EL (cell line): ENCODE measurements at places on chromosomes 5 and 9.

- no peak for DNase-seq
Observed at GRCh38 chr5:14457476-14457875, 124.1 kb upstream of the OTULINL start.

GRCh38 chr9:137580954-137581322, 2.2 kb upstream of the DPH7 start:
- DNase-seq = no peak

- DNase-seq = no peak
Observed at GRCh38 chr9:135617538-135617900, 21.8 kb downstream of the GLT6D1 start.

- no peak for DNase-seq
Observed at GRCh38 chr5:59767211-59767605, 126.3 kb downstream of the PDE4D start.

GRCh38 chr9:125142560-125143376, 560 bp downstream of the SCAI start:
- no peak for DNase-seq

DNA sequence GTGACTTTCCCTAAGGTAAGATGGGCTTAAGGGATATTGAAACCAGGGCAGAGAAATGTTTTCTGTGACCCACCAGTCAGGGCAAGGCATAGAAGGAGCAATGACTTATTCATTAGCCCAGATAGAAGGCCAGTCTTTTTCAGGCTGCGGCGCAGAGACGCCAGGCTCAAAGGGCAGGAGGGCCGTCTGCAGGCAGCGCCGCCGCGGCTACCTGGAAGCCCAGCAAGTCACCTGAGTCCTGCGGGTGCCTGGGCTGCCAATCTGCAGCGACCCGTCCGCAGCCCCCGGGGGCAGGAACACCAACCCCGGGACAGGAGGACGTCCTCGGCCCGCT, 322 bp upstream of the SH3GL2 start:
- DNase-seq = no peak

- DNase-seq = no peak
Observed at GRCh38 chr5:54634089-54634488, 116.5 kb downstream of the SNX18 start.

DNA sequence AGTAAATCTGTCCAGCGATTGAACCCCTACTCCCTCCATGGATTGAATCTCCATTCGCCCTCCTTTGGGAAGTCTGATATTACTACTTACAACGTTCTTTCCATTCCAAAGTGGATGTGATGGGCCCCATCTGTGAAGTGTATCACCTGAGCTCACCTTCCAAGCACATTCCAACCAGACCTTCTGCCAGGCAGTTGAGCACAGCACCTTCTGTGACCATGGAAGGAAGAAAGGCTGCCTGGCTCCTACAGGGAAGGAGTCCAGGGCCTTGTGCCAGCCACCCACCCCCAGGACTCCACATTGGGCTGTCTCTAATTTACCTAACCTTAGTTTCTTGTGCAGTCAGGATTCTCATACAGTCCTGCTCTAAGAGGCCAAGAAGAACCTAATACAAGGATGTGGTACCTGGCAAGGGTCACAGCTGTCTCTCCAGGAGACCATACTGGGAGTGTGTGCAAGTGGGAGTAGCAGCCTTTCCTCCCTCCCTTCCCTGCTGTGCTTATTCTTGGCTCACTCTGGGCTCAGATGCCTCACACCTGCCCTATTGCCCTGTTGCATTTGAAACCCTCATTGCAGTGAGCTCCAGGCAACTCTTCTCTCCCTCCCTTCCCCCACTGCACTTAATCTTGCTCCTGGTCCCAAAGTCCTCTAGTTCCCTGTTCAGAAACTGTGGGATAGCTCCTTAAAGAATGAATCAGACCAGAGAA, 116.1 kb downstream of the NRG2 start:
- DNase-seq = no peak

DNA sequence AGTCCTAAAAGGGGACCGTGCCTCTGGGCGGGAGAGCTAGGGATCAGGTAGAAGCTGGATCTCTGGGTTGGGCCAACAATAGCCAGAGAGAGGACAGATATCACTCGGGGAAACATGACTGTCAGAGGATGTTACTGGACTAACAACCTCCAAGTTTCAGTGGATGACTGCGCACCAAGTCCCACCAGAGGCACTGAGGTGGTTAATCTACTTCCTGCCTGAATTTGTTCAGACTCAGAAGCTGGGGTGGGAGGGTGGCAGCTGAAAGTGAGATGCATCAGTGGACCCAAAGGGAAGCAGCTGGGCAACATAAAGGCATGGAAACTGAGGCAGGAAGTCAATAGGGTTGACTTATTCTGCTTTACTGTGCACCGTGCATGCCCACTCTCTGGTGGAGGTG, 130.1 kb upstream of the SLC44A1 start:
- no peak for DNase-seq

DNA sequence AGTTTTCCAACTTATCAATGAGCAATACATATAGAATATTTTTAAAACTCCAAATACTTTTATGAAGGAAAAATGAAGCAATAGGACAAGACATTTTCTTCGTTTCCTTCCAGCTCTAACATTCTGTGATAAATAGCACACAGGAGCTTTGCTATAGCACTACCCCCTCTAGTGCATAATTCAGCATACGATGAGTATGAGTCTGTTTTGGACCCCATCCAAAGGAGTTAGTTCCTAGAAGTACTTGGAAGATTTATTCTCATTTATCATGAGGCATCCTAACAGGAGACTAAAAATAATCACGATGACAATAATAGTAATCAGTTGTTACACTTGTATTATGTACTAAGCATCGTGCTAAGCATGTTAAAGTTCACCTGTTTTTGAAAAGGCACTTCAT, 1061.3 kb upstream of the DMAC1 start:
- DNase-seq = no peak

DNA sequence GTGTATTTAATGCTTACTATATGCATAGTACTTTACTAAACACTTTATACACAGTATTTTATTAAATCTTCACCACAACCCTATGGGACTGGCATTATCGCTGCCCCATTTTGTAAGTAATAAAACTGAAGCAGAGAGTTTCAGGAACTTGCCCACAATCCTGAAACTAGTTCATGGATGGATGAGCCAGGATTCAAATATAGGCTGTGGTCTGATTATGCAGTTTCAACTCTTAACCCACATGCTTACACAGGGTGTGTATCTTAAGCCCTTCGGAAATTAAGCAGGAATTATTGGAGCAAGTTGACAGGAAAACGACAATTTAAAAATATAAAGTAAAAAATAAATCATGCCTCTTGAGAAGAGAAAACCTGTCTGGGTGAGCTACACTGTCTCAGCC, 109.0 kb downstream of the ATP10B start:
- no peak for DNase-seq

- no peak for DNase-seq
Observed at GRCh38 chr9:72681283-72681630, 159.8 kb downstream of the TMC1 start.

- no peak for DNase-seq
Observed at GRCh38 chr5:170503990-170504596, at the start of gene KCNIP1. Gene KCNIP1 (plus strand): TSS chr5:170504020.

GRCh38 chr5:118544887-118545449, 443.4 kb downstream of the DTWD2 start:
- no peak for DNase-seq

- DNase-seq = peak; percentile 76
Observed at GRCh38 chr9:107422189-107423185, 67.1 kb downstream of the KLF4 start.

- no peak for DNase-seq
Observed at GRCh38 chr9:7287065-7287464, 512.5 kb downstream of the DMAC1 start.

DNA sequence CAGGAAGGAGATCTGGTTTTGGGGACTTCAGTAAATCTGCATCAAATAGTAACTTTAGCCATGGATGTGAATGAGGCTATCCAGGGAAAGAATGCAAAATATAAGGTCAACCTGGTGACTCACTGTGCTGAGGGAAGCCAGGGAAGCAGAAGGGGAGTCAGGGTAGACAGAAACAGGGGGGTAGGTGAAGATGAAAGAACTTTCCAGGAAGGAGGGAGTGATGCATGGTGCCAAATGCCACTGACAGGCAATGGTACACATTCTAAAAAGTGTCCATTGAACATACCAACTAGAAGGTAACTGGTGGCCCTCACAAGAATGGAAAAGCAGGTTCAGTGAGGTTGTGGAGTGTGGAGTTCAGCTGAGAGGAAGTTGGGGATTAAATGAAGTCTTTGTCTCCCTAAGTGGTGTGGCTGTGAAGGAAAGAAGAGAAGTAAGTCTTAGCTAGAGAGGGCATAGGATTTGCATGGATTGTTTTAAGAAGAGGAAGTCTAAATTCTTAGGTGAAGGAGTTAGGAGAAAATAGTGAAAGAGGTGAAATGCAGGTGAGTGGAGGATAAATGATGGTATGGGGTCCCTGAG, 35.5 kb downstream of the PALM2AKAP2 start:
- DNase-seq = peak; percentile 69

DNA sequence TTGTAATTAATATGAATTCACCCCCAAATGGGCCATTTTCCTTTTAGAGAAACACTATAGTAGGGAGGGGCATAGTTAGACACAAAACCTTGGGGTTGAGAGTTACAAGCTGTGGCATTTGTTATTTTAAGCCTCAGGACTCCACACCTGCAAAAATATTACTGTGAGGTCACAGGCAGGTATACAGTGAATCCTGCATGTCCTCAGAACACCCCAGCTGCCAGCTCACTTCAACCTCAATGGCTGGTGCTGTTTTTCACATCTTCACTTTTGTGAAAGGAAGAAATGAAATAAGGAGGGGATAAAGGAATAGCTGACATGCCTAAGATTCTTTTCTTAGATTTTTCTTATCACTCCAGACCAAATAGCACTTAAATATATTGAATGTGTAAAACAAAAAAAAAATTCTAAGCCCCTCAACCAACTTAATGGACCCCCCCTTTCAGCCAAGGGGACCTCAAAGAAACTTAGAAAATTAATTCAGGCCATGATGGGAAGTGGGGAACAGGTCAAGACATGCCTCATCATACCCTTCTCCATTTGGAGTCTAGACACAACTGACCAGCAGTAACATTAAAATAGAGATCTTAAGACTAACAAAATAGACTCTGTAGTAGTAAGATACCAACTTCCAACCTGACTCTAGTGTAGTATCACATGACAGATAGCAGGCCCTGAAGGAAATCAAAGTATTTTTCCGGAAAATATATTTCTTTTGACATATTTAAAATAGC, 9.2 kb downstream of the C9orf85 start:
- DNase-seq = no peak

GRCh38 chr5:64979531-64979930, 210.8 kb downstream of the CWC27 start:
- no peak for DNase-seq
